Colonic mucosa (tissue), 4 donors: ENCODE measurements at places on chromosomes 7 and 10. TPM values are rescaled to one million over a fixed set of nuclear protein-coding genes. Genes with fewer than 3 reads are reported as not detected.

DNA sequence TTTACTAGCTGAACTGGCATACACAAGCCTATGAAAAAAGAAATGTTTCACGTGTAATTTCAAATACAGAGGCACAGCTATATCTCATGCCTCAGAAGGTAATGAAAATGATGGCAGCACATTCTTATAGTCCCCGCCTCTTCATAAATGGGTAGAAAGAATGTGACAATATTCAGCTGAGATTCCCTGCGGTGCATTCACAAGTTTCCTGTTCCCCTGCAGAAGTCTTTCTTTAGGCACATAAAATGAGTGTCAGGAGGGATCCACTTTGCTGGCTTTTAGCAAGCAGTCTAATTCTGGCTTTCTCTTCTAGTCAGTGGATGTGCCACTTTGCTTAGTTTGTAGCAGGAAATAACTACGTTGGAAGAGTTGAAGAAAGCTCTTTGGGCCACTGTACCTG, 56.1 kb downstream of the DGKB start:
- DNase-seq, result no peak

DNA sequence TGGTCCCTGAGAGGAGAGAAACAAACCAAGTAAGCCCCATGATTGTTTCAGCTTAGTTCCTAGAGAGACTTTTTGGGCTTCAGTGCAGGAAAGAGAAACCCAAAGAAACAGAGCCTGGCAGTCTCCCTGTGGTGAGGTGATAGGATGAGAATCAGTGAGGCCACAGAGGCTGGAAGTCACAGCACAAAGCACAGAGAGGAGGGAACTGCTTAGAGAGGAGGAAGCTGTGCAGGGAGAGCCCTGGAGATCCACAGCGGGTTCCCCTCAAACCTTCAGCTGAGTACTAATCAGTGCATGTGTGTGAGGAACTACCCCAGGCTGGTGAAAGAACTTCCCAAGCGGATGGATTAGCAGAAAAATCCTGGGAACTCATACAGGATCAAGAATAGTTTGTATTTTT, 27.4 kb upstream of the HECW1 start:
- no peak for DNase-seq

GRCh38 chr10:121525251-121526134, 72.8 kb downstream of the FGFR2 start:
- peak; percentile 51 for DNase-seq

DNA sequence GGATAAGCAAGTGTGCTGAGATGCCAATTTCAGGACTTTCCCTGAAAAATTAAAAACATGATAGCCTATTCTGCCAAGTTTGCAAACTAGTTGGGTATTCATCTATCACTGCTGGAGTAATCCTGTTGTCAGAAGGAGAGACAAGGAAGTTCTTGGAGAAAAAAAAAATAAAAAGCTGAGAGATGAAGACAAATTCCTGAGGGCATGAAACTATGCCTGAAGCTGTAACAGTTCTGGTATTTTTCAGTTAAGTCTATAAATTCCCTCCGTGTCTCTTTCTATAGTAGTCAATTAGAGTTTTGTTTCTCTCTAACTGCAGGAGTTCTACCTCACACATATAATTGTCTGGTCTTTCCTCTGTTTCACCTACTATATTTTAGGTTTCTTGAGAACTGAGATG, 95.7 kb downstream of the DGKB start:
- DNase-seq, result no peak

GRCh38 chr7:26759108-26759507, 105.3 kb downstream of the SKAP2 start:
- no peak for DNase-seq

- DNase-seq, result no peak
Measured at GRCh38 chr7:155161690-155162089, 91.6 kb downstream of the HTR5A start.

DNA sequence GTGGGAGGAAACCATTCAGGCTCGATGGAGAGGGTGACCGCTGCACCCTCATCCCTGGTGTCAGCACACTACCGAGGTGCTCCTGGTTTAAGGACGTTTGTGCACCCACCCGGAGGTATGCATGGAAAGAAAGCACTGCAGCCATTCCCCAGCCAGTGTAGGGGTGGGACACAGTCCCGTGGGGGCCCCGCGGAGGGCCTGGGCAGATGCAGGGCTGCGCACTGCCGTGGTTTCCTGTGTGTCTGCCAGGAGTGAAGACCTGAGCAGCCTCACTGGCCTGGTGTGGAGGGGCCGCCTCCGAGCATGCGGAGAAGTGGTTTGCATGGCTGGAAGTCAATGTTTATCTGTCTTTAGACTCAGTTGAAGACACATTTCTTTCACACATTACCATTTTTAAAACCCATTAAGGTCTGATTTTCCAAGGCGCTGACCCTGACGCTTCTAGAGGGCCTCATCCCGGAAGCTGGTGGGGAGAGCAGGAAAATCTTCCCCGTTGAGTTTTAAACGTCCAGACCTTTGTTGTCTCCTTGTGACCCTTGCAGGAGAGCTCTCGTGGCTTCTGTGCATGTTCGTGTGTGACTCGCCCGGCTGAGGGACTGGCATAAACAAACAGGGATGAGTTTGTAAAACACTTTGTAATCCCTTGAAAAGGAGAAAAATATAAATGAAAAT, 188.1 kb downstream of the MGMT start:
- DNase-seq, result no peak

DNA sequence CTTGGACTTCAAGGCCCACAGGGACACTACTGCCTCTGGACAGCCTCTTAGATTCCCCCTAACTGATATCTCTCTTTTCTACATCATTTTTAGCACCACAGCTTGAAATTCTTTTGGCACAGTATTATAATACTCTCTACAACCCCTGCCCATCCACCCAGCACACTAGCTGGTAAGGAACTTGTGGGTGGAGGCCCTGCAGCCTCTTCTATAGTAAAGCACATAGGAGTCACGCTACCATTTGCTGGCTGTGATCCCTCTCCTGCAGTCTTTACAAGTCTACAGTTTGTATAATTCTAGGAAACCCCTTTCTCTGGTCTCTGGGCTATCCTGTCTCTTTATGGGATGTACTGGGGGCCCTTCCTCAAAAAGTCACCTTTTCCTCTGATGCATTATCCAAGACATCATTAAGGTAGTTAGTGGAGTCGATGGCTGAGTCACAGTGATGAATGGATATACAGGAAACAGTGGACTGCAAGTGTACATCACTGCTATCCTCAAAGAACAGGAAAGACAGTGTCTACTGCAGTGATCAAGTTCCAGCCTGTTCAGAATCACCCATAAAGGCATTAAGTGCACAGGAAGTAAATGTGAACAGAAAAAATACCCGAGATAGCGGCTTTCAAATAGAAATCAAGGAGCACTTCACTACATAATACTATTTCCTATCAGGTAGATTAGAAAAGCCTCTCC, 54.4 kb downstream of the STK17A start:
- no peak for DNase-seq

GRCh38 chr10:44325596-44326307, 59.1 kb downstream of the CXCL12 start:
- DNase-seq, result no peak

DNA sequence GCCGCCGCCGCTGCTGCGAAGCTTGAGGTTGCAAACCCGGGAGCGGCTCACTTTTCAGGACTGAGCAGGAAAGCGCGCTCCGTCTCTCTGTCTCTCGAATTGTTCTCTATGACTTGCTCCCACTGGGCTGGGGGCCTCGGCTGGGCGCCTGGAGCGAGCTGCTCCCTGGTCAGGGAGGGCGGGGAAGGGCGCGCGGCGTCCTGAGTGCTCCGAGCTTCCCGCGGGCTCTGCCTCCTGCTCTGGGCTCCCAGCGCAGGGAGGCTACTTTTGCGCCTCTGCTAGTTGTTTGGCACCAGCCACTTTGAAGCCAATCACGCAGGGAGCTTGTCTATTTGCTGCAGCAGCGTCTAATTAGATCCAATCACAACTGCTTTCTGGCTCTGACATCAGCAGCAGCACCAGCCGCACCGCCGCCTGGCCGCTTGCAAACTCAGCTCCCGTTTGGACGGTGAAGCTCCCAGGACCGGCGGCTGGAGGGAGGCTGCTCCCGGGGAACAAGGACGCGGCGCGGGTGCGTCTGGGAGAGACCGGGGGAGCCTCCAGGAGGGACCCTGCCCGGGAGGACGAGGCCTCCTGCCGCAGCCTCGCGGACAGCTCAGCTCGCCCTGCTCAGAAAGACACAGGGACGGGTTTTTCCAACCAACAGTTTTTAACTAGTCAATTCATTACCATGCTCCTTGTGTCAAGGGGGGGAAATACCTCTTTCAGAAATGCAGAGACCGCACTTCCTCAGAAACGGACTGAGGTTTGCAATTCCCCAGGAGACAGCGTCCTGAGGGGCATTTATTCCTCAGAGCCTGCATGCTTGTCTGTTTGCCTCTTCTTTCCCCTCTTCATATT, at the start of gene ADARB2:
Gene ADARB2 (minus strand): TSS at position 304 of the 840 bp plus-strand sequence.
- no peak for DNase-seq

DNA sequence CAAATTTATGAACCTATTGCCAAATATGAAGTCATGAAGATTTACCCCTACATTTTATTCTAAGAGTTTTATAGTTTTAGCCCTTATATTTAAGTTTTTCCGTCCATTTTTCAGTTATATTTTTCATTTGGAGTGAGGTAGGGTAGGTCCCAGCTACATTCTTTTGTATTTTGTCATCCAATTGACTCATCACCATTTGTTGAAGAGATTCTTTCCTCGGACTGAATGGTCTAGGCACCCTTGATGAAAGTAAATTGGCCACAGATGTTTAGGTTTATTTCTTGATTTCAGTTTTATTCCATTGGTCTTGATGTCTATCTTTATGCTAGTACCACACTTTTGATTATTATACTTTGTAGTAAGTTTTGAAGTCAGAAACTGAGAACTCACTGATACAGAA, 22.7 kb downstream of the CYP2C19 start:
- no peak for DNase-seq

GRCh38 chr7:100022621-100023020, 7.2 kb downstream of the ZKSCAN1 start:
- DNase-seq, result peak; percentile 88

- no peak for DNase-seq
Measured at GRCh38 chr7:150756858-150757257, 19.6 kb downstream of the GIMAP5 start.

GRCh38 chr10:45052700-45053099, 52.0 kb downstream of the ZNF22 start:
- no peak for DNase-seq

GRCh38 chr10:126497672-126498071, 109.4 kb upstream of the ADAM12 start:
- no peak for DNase-seq

DNA sequence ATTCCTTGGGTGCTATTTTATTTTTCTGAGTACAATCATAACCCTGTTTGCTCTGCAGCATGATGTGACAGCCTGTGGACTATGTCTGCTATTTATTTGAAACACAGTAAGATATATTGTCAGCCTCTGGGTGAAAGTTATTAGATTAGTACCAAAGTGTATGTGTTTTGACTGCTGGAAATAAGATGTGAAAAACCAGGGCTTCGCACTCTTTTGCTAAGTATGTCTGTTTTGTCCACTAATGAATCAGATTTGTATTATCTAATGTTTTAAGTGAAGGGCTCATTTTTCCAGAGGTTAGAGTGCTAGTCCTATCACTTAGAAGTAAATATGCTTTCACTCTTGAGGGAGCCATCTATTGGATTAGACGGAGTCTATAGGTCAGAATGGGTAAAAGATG, 569.8 kb upstream of the FZD8 start:
- no peak for DNase-seq

GRCh38 chr10:6607182-6607581, 27.1 kb upstream of the PRKCQ start:
- DNase-seq, result no peak

- DNase-seq, result no peak
Measured at GRCh38 chr7:155834486-155835048, 22.3 kb upstream of the SHH start.

- no peak for DNase-seq
Measured at GRCh38 chr7:130793855-130794618, 60.0 kb upstream of the KLF14 start.

DNA sequence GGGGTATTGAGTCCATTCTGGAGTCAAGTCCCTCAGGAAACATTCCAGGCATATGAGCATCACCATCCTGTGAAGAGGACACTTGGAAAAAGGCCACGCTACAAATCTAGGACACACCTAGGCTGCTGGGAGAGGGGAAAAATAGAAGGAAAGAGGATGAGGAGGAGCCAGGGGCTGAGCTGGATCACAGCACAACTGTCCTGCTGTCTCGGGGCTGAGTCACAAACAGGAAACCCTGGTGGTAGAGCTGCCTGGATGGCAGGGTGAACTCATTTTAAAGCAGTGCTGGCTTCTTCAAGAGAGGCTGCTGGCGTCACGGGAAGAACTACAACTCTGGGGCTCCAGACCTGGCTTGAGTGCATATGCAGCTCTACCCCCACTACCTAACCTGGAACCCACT, 151.5 kb downstream of the RNF216 start:
- DNase-seq, result no peak

GRCh38 chr10:97543025-97543546, 29.5 kb upstream of the ANKRD2 start:
- DNase-seq, result peak; percentile 63

DNA sequence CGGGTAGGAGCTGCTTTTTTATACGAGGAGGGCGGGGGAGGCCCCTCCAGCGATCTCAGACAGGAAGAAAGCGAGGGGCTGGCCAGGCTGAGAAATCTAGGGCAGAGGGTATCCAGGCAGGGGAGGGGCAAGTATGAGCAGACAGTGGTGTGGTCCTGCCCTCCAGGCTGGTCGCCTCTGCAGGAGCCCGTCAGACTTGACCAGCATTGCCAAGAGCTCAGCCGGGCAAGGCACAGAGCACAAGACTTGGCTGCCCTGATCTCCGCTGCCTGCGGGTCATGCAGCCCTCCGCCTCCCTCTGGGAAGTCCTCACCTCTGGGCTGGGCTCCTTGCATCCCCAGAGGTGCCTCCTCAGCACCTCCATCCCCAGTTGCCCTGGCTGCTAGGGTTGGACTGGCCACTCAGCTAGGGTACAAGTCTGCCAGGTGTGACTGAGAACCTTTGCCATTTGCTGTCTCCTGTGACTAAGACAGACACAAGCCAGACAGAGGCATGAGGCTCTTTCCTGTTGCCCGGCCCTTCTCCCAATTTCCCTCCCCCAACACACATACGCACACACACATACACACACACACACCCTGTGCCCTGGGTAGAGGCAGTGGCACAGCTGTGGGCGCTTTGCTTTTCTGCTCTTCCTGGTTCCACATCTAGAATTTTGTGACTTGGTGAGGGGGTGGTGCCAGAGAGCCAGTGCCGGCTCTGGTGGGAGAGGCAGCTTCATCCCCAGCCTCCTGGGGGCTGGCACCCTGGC, 59.1 kb upstream of the PPIF start:
- no peak for DNase-seq

The CYP2C19 gene
- total RNA-seq, result 1.9 TPM

The HGF gene
- total RNA-seq, result 4.5 TPM

The NME8 gene
- not detected for total RNA-seq

The IDE gene
- total RNA-seq, result 44.8 TPM

The DGKB gene
- 0.25 TPM for total RNA-seq

The SNX10 gene
- total RNA-seq, result 3.1 TPM

The CTAGE4 gene
- total RNA-seq, result 12.1 TPM

The CPA1 gene
- 35.4 TPM for total RNA-seq

The NPSR1 gene
- not detected for total RNA-seq

The MYH16 gene
- total RNA-seq, result not detected

The FGL2 gene
- total RNA-seq, result 34.0 TPM

The CYP3A4 gene
- 0.67 TPM for total RNA-seq

The GPRIN2 gene
- 34.4 TPM for total RNA-seq

The GCK gene
- 0.19 TPM for total RNA-seq

The PVRIG gene
- total RNA-seq, result 1.4 TPM
